Dermis microvascular lymphatic vessel endothelial cell (primary cell): ENCODE measurements at places on chromosomes 6 and 20. TPM values are rescaled to one million over a fixed set of nuclear protein-coding genes. Genes with fewer than 3 reads are reported as not detected.

The VGLL2 gene
- total RNA-seq = not detected in 2 replicates

The EBF4 gene
- 0.77 and 4.7 TPM in 2 replicates for total RNA-seq

The MLN gene
- not detected in 2 replicates for total RNA-seq

The PRSS16 gene
- not detected in 2 replicates for total RNA-seq

The GJE1 gene
- total RNA-seq = not detected in 2 replicates

The SLC22A2 gene
- total RNA-seq = not detected in 2 replicates

The C6orf58 gene
- total RNA-seq = 0.13 and 0.26 TPM in 2 replicates

The DACT2 gene
- total RNA-seq = not detected in 2 replicates

The SS18L1 gene
- 6.4 and 11.3 TPM in 2 replicates for total RNA-seq

The SLC26A8 gene
- total RNA-seq = not detected in 2 replicates

The PHACTR3 gene
- 2.4 and 3.2 TPM in 2 replicates for total RNA-seq

The KCNK15 gene
- not detected in 2 replicates for total RNA-seq

The PDE10A gene
- 8.0 and 10.2 TPM in 2 replicates for total RNA-seq

The IL17A gene
- not detected in 2 replicates for total RNA-seq

The LKAAEAR1 gene
- total RNA-seq = 0.13 and 0.26 TPM in 2 replicates

The CALHM5 gene
- total RNA-seq = 0.64 and 1.4 TPM in 2 replicates

The AVP gene
- not detected in 2 replicates for total RNA-seq

The DEFB124 gene
- not detected in 2 replicates for total RNA-seq

The NKAPL gene
- under 0.01 and 0.38 TPM in 2 replicates for total RNA-seq

The OR2J3 gene
- total RNA-seq = not detected in 2 replicates

The GGTLC1 gene
- total RNA-seq = not detected in 2 replicates

The HLA-DPB1 gene
- 10.9 and 13.4 TPM in 2 replicates for total RNA-seq

The TMEM63B gene
- total RNA-seq = 10.5 and 21.7 TPM in 2 replicates

The CPXM1 gene
- 0.13 and 0.63 TPM in 2 replicates for total RNA-seq
